Daoy (cell line): ENCODE measurements at places on chromosomes 1 and 21. TPM values are rescaled to one million over a fixed set of nuclear protein-coding genes. Genes with fewer than 3 reads are reported as not detected.

DNASE2B gene
- not detected in 2 replicates for total RNA-seq

B3GALT2 gene
- total RNA-seq, result not detected in 2 replicates

TNFRSF9 gene
- 42.9 and 46.9 TPM in 2 replicates for total RNA-seq

CD1B gene
- not detected in 2 replicates for total RNA-seq

CNR2 gene
- not detected in 2 replicates for total RNA-seq

TLCD4 gene
- 5.7 and 7.6 TPM in 2 replicates for total RNA-seq

RGSL1 gene
- not detected in 2 replicates for total RNA-seq

LORICRIN gene
- not detected in 2 replicates for total RNA-seq

RNF207 gene
- total RNA-seq, result 6.2 and 11.7 TPM in 2 replicates

TXNIP gene
- 2.6 and 2.8 TPM in 2 replicates for total RNA-seq

TRIM62 gene
- total RNA-seq, result 2.9 and 5.4 TPM in 2 replicates

C1QB gene
- total RNA-seq, result not detected in 2 replicates

CD1D gene
- total RNA-seq, result 0.34 and 0.98 TPM in 2 replicates

LRRC7 gene
- total RNA-seq, result 0.39 TPM in 1 of 2 replicates, not detected in the other

CHI3L1 gene
- not detected in 2 replicates for total RNA-seq

ASPM gene
- 57.8 and 71.1 TPM in 2 replicates for total RNA-seq

SPRR5 gene
- total RNA-seq, result not detected in 2 replicates

C1orf105 gene
- not detected in 2 replicates for total RNA-seq

SDC3 gene
- 32.3 and 53.2 TPM in 2 replicates for total RNA-seq

CD34 gene
- total RNA-seq, result not detected in 2 replicates

CASQ1 gene
- not detected in 2 replicates for total RNA-seq

CATSPER4 gene
- total RNA-seq, result not detected in 2 replicates

LCE2C gene
- not detected in 2 replicates for total RNA-seq

OR14K1 gene
- not detected in 2 replicates for total RNA-seq

OLFML2B gene
- 0.21 and 0.29 TPM in 2 replicates for total RNA-seq

KRTAP21-2 gene
- 13.6 TPM in 1 of 2 replicates, not detected in the other for total RNA-seq

PLA2G2F gene
- not detected in 2 replicates for total RNA-seq

SLC5A3 gene
- total RNA-seq, result 9.8 and 11.3 TPM in 2 replicates

SEMA4A gene
- total RNA-seq, result 0.29 and 0.68 TPM in 2 replicates

ADGRL2 gene
- total RNA-seq, result 18.0 and 20.3 TPM in 2 replicates

CCDC185 gene
- 0.06 and 0.11 TPM in 2 replicates for total RNA-seq

FAM72B gene
- total RNA-seq, result 20.6 and 23.1 TPM in 2 replicates

SPRR2E gene
- not detected in 2 replicates for total RNA-seq

ADAMTS4 gene
- 0.68 and 0.91 TPM in 2 replicates for total RNA-seq

OMA1 gene
- 30.2 and 34.3 TPM in 2 replicates for total RNA-seq

PODN gene
- not detected in 2 replicates for total RNA-seq

ZBTB37 gene
- total RNA-seq, result 3.2 and 3.5 TPM in 2 replicates

RYR2 gene
- 0.83 and 1.1 TPM in 2 replicates for total RNA-seq

KPRP gene
- total RNA-seq, result not detected in 2 replicates

PLD5 gene
- total RNA-seq, result 0.11 TPM in 1 of 2 replicates, not detected in the other

ASAP3 gene
- total RNA-seq, result 5.7 and 9.1 TPM in 2 replicates

GSTM1 gene
- total RNA-seq, result 3.2 and 5.4 TPM in 2 replicates

HES3 gene
- not detected in 2 replicates for total RNA-seq

VWA5B1 gene
- not detected in 2 replicates for total RNA-seq

CLDN8 gene
- not detected in 2 replicates for total RNA-seq
